ENCODE measurements at places on chromosomes 12 and 14. TPM values are rescaled to one million over a fixed set of nuclear protein-coding genes. Genes with fewer than 3 reads are reported as not detected.
A peak's percentile ranks its signal among the peaks of the same experiment; 100 is the strongest.

Gene KLHL33
- total RNA-seq = not detected

Gene IQSEC3
- total RNA-seq = not detected

Gene KRT75
- not detected for total RNA-seq

Gene CIROP
- not detected for total RNA-seq

DNA sequence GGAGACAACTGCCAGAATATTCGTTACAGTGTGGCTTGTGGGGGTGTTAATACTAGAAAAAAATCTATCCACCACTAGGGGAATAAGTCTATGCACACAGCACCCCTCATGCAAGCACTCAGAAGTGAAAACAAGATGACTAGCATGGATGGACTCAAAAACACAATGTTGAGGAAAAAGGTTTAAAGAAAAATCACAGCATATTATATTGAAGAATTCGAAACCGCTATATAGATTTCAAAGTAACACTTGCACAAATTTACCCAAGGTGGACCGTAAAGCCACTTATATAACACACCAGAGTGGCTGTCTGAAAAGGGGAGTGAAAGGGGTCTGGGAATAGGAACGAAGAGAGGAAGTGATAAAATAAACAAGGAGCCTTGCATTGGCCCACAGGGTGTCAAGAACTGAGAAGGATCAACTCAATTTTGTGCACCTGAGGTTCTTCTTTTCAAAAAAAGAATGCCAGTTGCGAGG is 544 bp downstream of the ABCD4 start:
- DNase-seq = peak; percentile 35

DNA sequence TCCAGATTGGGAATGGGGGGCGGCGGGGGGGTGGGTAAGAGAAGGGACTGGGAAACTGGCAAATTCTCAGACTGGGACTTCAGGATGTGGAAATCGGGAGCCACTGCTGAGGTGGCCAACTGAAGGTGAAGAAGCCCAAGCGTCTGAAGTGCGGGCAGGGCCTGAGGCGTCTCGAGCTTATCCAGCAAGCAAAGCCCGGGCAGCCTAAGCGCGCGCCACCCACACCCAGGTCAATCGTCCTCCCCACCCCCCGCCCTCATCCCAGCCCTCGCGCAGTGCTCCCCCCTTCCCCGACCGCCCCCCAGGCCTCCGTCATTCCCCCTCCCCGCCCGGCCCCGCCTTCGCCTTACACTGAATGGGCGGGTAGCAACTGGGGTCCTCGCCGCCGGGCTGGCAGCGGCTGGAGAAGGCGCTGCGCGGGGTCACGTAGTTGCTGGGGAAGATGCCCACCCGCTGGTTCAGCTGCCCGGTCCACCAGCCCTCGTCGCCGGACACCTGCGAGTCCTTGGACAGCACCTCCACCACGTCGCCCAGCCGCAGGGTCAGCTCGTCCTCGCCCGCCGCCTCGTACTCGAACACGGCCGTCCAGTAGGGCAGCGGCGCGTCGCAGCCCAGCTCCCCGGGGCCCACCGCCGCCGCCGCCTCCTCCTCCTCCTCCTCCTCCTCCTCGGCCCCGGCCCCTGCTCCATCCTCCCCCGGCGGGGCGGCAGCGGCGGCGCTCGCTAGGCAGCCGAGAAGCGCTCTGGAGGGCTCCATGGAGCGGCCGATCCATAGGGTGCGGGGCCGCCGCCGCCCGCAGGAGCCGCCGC is 693 bp downstream of the MAP3K9 start:
- no peak for DNase-seq

DNA sequence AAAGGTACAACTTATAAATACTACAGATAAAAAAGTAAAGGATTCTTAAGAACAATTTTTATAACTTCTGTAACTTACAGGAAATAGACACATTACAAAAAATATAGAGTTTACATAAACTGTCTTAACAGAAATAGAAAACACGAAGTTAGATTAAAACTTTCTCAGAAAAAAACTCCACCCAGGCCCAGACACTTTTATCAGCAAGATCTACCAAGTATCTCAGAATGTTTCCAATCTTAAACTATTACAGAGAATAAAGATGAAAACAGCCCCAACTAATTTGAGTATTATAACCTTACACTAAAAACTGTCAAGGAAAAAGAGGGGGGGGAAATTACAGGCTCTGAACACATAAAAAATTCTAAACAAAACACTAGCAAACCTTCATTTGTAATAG is 8.2 kb downstream of the ZFC3H1 start:
- no peak for DNase-seq

DNA sequence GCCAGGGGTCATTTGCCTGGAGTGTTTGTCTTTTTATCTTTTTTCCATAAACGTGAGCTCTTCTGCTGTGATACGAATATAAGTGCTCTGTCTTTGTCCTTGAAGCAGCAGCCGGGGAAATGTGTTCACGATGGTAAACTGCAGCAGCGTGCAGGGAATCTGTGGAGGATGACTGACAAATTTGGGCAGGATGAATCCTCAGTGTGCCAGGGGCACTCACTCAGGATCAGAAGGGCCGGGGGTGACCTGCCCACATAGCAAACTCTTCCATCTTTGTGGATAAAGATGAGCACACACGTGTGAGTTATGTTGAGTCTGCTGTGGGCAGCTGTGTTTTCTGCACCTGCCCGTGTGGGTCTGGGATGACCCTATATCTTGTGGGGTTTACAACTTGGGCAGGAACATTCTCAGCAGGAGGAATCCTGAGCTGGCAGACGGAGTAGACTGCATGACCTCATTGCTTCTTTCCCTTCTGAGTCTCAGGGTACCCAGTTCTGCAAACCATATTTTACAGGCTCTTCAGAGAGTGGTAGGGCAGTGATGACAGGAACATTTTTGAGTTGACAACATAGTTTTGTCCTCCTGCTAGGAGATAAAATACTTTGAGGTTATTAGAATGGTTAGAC is 711 bp downstream of the ANO4 start:
- DNase-seq = no peak

Gene TMEM132D
- not detected for total RNA-seq

All from SJSA1 (cell line).